Fibroblast of skin of back (primary cell): ENCODE measurements at places on chromosomes 7 and 10.
A peak's percentile ranks its signal among the peaks of the same experiment; 100 is the strongest.

DNA sequence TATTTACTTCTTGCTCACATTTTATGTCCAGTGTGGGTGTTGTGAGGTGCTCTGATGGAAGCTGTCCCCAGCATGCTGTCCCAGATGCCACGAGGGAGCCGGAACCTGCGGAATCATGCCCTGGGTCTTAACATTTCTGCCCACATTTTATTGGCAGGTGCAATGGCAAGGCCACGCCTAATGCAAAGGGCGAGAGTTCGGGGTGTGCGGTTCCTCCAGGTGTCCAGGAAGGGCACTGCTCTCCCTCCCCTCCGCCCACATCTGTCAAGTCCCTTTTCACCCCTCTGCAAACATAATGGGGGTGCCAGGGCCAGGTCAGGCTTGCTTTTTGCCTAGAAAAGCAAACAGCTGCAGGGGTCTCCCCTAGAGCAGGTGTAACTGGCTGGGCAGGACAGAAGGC lies 16.4 kb downstream of the PDAP1 start:
- no peak for DNase-seq

DNA sequence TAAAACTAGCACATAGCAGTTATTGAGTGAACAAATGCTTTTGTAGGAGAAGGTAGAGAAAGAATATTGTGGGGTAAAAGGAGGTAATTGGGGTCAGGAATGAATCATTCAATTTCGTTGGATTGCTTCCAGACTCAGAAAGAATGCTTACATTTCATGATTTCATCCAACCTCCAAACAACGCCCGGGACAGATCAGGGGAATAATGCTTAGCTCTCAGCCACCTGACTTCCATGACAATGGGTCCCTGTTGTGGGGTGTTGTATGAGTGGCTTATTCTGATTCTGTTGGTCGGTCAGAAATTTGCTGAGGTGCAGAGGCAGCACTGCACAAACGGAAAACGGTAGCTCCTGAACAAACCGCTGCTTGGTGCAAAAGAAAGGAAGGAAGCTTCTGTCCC lies 24.0 kb upstream of the INPP5F start:
- peak; percentile 47 for DNase-seq

GRCh38 chr7:97466071-97466470 lies 265.8 kb upstream of the TAC1 start:
- DNase-seq, result no peak

GRCh38 chr7:2038931-2039728 lies 193.6 kb downstream of the MAD1L1 start:
- DNase-seq, result no peak

DNA sequence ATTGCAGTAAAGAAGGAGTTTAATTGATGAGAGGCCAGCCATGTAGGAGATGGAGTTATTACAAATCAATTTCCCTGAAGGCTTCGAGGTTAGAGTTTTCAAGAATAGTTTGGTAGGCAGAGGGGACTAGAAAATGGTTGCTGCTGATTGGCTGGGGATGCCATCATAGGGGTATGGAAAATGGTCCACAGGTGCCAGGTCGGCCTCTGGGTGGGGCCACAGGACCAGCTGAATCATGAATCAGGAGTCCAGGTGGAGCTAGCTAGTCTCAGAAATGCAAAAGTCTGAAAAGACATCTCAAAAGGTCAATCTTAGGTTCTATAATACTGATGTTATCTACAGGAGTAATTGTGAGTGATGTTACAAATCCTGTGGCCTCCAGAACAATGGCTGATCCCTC lies 714.0 kb upstream of the GHITM start:
- DNase-seq, result no peak

GRCh38 chr10:125157505-125157904 lies 2.9 kb downstream of the CTBP2 start:
- DNase-seq, result peak; percentile 35

GRCh38 chr7:131932271-131932670 lies 375.8 kb upstream of the PODXL start:
- DNase-seq, result no peak

GRCh38 chr7:3430588-3430987 lies 129.5 kb downstream of the SDK1 start:
- peak; percentile 42 for DNase-seq

DNA sequence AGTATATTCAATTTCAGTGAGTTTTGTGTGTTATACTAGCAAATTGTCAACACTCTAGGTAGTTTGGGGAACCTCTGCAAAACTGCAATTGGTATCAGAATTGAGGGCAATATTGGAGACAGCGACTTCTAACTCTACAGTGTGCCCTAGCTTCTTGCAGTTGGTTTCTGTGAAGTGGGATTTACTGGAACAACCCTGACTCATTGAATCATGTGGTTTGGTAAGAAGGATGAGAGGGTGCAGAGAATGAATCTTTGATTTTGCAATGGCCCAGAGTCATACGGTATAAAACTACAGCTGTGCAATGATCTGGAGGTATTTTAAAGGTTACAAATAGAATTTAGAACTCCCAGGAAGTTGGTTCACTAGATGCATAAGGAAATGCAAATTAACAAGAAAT lies 129.1 kb upstream of the PPP1R3A start:
- DNase-seq, result peak; percentile 24

DNA sequence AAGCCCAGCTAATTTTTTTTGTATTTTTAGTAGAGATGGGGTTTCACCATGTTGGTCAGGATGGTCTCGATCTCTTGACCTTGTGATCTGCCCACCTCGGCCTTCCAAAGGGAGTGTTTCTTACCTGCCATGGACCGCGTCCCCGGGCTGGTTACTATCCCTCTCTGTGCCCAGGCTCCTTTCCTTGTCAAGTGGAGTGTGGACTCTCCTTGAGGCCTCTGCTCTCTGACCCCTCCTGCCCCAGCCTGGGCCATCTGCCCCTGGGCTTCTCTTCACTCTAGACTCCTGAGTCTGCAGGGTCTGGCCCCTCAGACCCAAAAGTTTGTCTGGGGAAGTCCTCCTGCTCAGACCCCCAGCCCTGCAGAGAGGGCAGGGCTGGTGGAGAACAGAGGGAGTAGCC lies 20.7 kb downstream of the NEURL1 start:
- DNase-seq, result no peak

DNA sequence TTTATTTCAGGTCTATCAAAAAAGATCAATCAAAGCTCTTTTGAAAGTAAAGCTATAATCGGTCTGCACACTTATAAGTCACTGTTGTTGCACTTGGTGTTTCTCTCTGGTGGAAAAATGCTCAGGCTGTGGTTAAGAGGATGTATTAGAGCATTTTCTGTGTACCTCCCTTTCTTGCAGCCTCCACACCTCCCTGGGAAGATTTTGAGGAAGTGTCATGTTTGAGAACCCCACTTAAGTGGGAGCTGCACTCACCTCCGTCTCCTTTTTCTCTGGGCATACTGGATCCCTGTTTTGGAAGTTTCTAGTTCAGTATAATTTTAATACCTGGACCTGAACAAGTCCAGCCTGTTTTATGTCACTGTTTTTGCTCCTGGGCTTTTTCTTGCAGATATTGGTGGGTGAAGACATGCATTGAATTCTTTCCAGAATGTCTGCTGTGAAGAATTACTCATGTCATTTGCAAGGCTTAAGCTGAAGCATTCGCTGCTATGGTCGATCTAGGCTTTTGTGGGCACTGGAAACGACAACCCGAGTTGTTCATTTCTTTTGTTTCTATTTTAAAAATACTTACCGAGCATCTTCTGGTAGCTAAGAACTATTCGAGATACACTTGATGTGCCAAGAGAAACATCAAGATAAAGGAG lies 36.6 kb downstream of the TCF7L2 start:
- DNase-seq, result peak; percentile 64

GRCh38 chr10:49187950-49188761 lies at the start of gene TMEM273:
Gene TMEM273 (minus strand): TSS chr10:49188391. CDS start chr10:49188336, 55 bp downstream.
- no peak for DNase-seq

- DNase-seq, result no peak
Observed at GRCh38 chr10:77313066-77313750, 324.4 kb downstream of the KCNMA1 start.

DNA sequence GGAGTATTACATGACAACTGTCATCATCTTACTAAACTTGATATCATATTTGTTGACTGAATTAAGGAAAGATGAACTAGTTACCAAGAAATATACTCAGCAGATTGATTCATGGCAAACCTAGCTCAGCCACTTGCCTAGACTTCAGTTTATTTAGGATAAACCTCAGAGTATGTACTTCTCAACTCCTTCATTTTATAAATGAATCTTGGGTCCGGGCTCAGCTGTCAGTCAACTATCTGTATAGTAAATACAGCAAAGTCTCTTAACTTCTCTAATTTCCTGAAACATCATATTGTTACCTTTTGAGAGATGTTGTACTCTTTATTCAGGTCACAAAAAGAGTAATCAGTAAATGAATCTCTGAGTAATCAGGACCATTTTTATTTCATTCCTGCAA lies 211.0 kb upstream of the KLF14 start:
- no peak for DNase-seq

- no peak for DNase-seq
Observed at GRCh38 chr7:126801733-126802132, 451.0 kb downstream of the GRM8 start.

DNA sequence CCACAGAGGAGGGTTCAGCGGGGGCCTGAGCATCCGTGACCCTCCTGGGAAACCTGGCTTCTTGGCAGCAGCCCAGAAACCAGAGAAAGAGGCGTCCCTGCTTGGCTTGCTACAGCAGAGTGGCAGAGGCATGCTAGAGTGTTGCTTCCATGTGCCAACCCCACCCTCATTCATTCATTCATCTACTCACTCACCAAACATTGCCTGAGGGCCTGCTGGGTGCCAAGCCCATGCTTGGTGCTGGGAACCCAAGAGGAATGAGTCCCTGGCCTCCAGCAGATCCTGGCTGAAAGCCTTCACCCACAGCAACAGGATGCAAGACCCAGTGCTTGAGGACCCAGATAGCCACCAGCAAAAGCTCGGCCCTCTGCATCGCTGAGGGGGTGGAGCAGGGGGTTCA lies 129.0 kb downstream of the CDH23 start:
- no peak for DNase-seq

GRCh38 chr10:70437721-70438120 lies 3.8 kb downstream of the NODAL start:
- no peak for DNase-seq

DNA sequence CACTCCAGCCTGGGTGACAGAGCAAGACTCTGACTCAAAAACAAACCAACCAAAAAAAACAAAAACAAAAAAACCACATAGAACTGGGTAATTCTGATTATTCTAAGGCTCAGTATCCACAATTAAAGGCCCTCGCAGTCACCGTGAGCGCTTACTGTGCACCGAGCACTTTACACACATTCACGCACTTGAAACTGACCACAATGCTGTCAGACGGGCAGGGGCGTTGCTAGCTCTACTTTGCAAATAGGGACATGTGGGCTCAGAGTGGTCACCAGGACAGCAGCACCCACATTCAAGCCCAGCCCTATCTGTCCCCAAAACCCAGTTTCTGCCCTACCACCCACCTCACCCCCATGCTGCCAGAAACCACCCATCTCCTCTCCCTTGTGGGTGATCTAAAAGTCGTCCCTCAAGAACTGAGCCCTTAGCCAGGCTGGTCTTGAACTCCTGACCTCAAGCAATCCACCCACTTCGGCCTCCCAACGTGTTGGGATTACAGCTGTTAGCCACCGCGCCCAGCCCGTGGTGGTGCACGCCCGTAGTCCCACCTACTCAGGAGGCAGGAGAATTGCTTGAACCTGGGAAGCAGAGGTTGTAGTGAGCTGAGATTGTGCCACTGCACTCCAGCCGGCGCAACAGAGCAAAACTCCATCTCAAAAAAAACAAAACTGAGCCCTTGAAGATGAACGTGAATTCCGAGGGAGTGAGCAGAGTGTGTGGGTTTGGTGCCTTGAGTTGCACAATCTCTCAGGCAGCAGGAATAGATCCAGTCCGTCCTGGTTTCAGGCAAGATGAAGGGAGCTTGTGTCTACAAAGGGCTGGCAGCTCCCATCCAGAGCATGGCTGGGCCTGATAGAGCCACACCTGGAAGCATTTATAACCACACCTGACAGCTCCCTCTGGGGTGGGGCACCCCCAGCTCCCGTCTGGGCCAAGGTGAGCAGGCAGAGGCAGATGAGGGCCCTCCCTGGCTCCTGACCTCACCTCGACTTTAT lies 5.4 kb upstream of the HSPB1 start:
- peak; percentile 65 for DNase-seq

- peak; percentile 69 for DNase-seq
Observed at GRCh38 chr7:157564517-157565177, 227.8 kb downstream of the DNAJB6 start.

GRCh38 chr10:49367600-49367999 lies 28.3 kb downstream of the DRGX start:
- DNase-seq, result peak; percentile 16

DNA sequence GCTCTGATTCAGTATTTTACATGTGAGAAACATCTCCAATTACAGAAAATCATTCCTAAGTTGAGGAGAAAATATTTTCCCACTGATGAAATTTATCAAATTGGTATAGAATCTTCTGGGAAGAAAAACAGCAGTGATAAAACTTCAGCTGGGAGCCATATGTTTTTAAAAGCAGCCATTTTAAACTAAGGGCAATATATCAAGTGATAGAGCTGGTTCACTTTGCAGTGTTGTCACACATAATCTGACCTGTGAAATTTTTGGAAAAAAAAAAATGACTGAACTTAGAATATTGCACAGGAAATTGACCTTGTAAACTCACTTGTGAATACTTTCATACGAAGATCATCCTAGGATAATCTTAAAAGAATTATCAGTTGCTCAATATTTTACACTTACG lies 10.5 kb upstream of the EZH2 start:
- no peak for DNase-seq

DNA sequence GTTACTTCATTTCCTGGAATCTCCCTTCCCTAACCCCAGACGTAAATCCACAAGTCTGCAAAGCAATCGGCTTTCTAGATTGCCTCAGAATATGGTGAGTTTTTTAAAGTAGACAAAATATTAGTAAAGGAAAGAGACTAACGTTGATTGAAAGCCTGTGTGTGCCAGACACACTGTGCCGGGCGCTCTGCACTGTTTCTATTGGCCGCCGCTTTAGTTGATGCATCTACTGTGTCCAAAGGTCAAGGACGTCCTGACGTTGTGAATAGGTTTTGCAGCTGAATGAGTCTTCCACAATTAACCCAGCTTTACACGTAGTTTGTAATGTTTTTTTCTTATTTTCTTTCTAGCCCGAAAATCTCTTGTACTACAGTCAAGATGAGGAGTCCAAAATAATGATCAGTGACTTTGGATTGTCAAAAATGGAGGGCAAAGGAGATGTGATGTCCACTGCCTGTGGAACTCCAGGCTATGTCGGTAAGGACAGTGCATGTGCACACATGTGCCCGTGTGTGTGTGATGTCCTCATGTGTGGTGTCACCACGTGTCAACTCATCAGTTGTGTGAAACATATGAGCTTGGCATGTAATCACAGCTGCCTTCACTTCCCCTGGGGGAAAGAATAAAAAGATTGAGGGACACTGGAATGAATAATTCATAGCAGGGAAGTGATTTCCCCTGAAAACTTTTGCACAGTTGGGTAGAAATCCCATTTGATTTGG lies 232.0 kb downstream of the CCDC3 start:
- DNase-seq, result no peak

GRCh38 chr10:133235932-133236331 lies 1.7 kb upstream of the VENTX start:
- no peak for DNase-seq

DNA sequence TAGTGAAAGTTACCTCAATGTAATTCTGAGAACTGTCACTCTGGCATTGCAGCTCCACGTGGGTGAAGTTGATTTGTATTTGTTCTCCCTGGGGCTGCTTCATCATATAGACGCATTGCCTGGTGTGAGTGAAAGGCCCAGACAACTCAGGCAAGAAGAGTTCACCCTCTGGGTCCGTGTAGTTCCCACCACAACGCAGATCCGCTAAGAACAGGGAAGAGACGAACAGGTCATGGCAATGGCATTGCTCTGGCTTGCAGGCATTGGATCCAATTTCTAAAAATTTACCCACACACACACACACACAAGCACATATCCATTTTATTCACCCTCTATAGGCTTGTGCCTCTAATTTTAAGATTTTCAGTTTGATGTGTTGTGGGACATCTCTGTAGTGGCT lies 45.4 kb downstream of the CUBN start:
- DNase-seq, result no peak
